Activated CD8-positive, alpha-beta memory T cell treated with anti-CD3 and anti-CD28 coated beads, Interleukin-2, amount 50 U/mL, for 48 hours (primary cell): ENCODE measurements at places on chromosomes 3 and 15.

DNA sequence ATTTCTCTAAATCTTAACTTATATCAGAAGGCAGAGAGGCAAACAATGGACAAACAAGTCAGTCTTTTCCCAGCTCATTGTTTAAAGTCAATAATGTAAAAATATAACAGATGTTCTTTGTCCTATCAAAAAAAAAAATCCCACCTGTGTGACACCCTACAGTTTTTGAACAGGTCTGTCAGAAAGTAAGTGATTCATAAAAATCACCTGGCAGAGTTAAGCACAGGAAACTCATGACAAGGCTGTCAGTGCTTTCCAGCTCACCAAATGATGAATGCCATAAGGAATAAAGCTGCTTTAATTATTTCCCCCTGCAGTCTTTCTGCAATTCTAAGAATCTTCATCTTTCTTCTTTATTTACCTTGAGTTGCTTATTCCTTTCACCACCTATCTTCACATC is 30.3 kb downstream of the ROBO1 start:
- no peak for DNase-seq

DNA sequence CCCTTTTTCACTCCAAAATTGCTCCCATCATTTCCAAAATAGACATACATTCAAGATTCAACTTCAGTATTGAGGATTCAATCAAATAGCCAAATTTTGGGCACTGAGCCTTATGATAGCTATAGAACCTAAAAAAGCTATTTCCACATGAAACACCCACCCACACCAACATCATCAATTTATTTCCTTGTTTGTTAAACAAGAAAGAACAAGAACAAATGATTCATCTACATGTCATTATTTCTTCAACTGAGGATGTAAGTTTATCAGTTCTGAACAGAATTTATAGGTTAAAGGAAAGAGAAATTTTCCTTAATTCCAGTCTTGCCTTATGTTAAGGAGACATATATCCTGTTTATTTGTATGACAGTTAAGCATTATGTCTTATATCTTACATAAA is 32.2 kb downstream of the DPPA2 start:
- DNase-seq: no peak

DNA sequence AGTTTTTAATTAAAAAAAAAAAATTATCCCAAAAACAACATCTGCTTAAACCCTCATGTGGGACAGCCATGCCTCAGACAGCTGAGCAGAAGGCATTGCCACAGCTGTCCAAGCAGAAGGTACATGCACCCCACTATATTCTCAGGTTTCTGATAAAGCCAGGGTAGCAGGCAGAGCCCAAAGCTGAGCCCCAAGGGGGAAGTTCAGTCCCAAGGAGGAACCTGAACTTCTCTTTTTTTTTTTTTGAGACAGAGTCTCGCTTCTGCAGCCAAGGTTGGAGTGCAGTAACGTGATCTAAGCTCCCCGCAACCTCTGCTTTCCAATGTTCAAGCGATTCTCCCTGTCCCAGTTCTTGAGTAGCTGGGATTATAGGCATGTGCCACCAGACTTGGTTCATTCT is 33.2 kb downstream of the MKRN2 start:
- no peak for DNase-seq

GRCh38 chr3:108178676-108179075 is 43.5 kb downstream of the IFT57 start:
- no peak for DNase-seq

GRCh38 chr3:124621498-124621897 is 108.8 kb upstream of the UMPS start:
- no peak for DNase-seq

DNA sequence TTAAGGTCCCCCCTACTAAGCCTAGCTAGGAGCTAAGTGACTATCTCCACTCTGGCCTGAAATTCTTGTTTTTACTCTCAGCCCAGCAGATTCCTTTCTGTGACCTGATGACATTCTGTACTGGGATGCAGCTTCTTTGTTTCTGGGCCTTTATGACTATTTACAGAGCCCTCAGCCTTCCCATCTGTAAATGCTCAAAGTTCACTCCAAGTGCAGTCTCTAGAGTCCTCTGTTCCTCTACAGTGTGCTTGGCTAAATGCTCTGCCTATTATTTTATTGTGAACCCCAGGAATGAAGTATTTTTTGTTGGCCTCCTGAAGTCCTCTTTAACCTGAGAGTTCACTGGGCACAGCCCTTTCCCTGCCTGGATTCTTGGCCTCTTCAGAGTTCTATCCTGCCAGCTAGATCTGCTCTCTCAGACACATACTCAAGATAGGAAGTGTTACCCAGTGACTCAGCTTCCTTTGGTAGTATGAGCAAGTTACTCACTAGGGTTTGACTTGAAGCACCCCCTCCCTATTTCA is 278.1 kb upstream of the P2RY1 start:
- no peak for DNase-seq

GRCh38 chr15:58346361-58346760 is 85.4 kb upstream of the LIPC start:
- DNase-seq: no peak

- DNase-seq: no peak
Measured at GRCh38 chr15:75827691-75828090, 15.6 kb upstream of the UBE2Q2 start.
